Gastrocnemius medialis (tissue), 4 donors: ENCODE measurements at places on chromosomes 1 and 21. TPM values are rescaled to one million over a fixed set of nuclear protein-coding genes. Genes with fewer than 3 reads are reported as not detected.
A peak's percentile ranks its signal among the peaks of the same experiment; 100 is the strongest.

GNAT2 gene
- not detected for total RNA-seq

DNA sequence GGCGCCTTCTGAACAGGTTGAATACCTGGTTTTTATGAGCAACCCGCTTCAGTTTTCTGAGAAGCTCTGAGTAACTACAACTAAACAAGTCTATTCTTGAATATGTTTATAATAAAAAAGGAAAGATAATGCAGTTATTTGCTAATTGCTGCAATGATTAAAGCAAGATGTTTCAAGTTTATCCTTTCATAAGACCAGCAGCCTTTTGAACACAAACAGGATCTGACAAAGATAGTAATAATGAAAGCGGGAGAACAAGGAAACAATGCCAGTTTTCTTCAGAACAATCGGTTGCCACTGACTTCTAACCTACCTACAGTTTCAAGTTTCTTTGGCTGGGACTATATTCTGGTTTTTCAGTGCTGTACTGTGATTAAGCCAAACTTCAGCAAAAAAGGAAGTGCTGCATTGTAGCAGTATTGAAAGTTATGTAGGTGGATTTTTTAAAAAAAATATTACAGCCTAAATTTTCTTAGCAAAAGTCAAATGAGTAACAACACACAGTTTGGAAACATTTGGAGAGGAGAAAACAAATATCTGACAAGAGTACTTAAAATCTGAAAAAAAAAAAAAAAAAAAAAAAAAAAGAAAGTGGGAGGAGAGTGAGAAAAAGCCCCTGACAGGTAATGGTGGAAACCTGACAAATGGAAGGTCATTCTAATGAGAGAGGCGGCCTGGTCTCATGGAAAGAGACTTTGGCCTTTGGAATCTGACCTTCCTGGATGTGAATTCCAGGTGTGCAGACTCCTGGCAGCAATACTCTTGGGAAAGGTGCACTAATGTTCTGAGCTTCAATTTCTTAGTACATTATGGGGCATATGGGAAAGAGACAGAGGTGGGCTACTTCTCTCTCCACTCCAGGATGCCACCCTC is 11.4 kb downstream of the KCNJ15 start:
- no peak overlapping the region for H3K27ac ChIP-seq
- H3K36me3 ChIP-seq: no peaks in the 10 kb centered on the region
- DNase-seq: no peak
- H3K4me3 ChIP-seq: no peak overlapping the region
- no peaks in the 10 kb centered on the region for H3K4me1 ChIP-seq

GRCh38 chr1:197567442-197567841 is 207.8 kb downstream of the DENND1B start:
- H3K36me3 ChIP-seq: no peaks in the 10 kb centered on the region
- no peaks in the 10 kb centered on the region for H3K4me1 ChIP-seq
- no peaks in the 10 kb centered on the region for H3K27me3 ChIP-seq
- DNase-seq: no peak
- H3K27ac ChIP-seq: no peak overlapping the region

DNA sequence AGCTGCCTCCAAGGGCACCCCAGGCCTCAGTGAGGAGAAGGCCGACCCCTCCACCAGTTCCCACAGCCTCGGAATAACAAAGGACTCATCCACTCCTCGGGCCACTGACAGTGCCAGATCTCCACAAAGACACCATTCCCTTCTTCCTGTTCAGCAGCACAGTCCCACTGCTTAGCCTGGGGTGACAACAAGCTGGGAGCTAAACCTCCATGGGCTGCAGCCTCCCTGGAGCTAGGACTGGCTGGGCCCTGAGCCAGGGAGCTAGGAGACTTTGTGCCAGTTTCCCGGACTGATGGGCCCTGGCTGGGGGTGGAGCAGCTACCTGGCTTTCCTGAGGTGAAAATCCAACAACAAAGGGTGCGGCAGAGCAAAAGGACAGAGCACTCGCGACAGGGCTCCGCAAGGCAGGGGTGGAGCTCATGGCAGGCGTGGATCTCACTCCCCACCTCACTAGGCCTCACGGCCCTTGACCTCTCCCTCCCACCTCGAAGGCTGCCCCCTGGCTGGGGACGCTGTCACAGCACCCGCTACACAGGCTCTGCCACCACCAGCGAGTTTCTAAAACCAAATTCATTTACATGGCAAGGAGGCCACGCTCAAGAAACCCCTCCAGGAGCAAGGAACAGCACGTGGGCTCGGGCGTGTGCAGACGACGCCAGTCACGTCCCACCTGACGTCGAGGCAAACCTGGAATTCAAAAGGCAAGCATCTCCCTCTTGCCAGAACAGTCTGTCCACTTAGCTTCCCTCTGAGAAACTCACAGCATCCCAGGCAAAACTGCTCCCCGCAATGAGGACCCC is 13.8 kb downstream of the SLC35E2B start:
- no peaks in the 10 kb centered on the region for H3K27me3 ChIP-seq
- H3K4me1 ChIP-seq: peaks cover 7% of the 10 kb centered on the region
- H3K36me3 ChIP-seq: no peaks in the 10 kb centered on the region
- DNase-seq: no peak

PLXNA2 gene
- 12.4 TPM for total RNA-seq

DNA sequence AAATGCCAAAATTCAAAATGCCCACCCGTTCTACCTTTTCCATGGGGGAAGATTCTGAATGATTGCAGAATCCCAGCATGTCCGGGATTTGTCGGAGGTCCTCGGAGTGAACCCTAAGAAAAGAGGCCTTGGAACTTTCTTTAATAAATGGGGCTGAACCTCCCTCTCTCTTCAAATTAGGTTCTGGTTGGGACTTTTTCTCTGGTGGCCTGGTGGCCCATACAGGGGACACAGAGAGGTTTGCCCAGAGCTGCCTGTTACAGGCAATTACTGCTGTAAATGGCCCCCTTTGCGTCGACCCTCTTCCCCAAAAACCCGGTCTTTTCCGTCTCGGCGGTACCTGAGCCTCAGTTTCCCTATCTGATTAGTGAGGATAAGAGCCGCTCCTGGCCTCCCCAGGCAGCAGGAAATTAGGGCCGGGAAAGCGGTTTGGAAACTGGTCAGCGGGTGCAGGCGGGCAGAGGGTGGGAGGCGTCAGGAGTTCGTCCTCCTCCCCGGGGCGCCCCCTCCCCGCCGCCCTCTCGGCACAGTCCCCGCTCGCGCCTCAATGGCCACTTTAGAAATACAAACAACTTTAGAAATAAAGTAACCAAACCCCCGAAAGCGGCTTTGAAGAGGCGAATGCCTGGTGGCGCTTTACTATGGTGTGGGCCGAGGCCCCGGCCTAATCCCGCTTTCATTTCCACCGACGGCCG is 15.6 kb downstream of the PAX7 start:
- no peak overlapping the region for H3K27ac ChIP-seq
- peak overlapping the region; percentile 46 for H3K4me3 ChIP-seq
- H3K27me3 ChIP-seq: peaks cover 64% of the 10 kb centered on the region
- no peaks in the 10 kb centered on the region for H3K36me3 ChIP-seq

GRCh38 chr1:212215910-212216309 is 69.3 kb upstream of the PPP2R5A start:
- H3K4me1 ChIP-seq: no peaks in the 10 kb centered on the region
- no peaks in the 10 kb centered on the region for H3K36me3 ChIP-seq
- no peak overlapping the region for H3K4me3 ChIP-seq
- no peaks in the 10 kb centered on the region for H3K27me3 ChIP-seq
- no peak overlapping the region for H3K27ac ChIP-seq

RPTN gene
- total RNA-seq: not detected

DNA sequence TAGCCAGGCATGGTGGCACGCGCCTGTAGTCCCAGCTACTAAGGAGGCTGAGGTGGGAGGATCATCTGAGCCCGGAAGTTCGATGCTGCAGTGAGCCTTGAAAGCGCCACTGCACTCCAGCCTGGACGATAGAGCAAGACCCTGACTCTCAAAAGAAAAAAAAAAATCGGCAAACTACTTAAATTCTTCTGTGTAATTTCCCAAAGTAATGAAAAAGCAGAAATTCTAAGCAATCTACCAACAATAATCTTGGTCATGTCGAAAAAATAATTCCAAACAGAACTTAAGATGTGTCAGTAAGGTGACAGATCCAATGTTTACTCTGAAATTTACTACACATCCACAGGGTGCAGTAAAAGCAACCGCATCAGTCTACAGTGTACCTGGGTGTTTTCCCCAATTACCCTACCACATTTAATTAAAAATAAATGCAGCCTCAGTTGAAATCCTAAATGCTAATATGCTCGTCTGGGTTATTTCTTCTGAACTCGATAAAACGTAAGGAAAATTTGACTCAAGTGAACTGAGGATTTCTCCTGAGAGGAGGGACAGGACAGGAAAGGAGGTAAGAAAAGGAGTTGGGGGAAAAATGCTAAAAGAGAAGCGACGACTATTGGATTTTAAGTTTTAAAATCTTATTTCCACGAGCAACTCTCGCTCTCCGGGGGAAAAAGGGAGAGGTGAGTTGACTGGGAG is 801 bp downstream of the EPRS1 start:
- peak overlapping the region; percentile 87 for H3K27ac ChIP-seq
- H3K27me3 ChIP-seq: no peaks in the 10 kb centered on the region
- DNase-seq: no peak
- peaks cover 15% of the 10 kb centered on the region for H3K4me1 ChIP-seq
- H3K36me3 ChIP-seq: no peaks in the 10 kb centered on the region

DNA sequence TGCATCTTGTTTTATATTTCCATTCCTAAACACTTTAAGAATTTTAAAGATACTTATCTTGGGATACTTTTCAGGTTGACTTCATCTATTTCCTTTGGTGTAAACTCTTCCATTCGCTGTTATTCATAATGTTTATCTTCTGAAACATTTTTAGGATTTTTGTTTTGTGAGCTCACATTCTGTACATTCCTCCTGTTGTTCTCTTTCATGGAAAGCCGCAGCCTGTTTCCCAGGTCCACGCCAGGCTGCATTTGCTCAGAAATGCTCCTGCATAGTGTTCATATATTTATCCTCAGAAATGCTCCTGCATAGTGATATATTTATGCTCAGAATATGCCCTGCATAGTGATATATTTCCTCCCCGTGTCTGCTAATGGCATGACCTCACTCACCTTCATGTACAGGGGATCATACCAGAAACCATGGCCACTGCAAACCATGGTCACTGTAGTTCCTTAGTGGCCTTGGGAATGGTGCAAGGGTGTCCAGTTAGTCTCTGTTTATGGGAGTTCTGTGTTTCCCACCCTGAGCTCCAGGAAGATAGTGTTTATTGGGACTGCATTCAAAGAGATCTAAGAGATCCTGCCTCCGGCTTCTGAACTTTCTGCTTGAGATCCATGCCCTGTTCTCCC is 153.9 kb upstream of the GREM2 start:
- no peak overlapping the region for H3K4me3 ChIP-seq
- DNase-seq: no peak
- H3K4me1 ChIP-seq: no peaks in the 10 kb centered on the region
- H3K27ac ChIP-seq: no peak overlapping the region
- H3K27me3 ChIP-seq: no peaks in the 10 kb centered on the region

C1orf87 gene
- not detected for total RNA-seq

DNA sequence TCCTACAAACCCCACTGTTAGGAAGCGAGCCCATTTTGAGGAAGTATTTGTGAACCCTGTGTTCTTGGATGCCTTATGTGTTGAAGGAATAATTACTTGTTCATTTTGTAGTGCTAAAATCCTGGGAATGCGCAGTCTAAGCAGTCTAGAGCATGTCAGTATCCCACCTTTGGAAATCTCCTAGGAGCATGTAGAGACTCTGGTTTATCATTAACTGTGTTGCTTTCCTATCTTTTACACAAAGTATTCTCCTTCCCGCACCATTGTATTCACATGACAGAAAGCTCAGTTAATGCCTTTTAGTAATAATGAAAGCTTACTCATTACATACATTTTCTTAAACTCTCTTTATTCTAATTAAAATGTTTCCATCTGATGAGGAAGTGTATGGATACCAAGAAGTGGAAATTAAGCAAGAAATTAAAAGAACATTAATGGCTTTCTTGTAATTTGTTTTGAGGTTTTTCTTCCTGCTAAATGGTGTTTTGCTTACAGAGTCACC is 99.4 kb downstream of the CAMTA1 start:
- no peak overlapping the region for H3K4me3 ChIP-seq
- DNase-seq: no peak
- peaks cover 4% of the 10 kb centered on the region for H3K4me1 ChIP-seq
- no peaks in the 10 kb centered on the region for H3K27me3 ChIP-seq
- H3K27ac ChIP-seq: no peak overlapping the region

HUNK gene
- total RNA-seq: 0.13 TPM

NR5A2 gene
- total RNA-seq: 1.1 TPM

- no peaks in the 10 kb centered on the region for H3K4me1 ChIP-seq
- no peak overlapping the region for H3K27ac ChIP-seq
- H3K4me3 ChIP-seq: no peak overlapping the region
- no peaks in the 10 kb centered on the region for H3K36me3 ChIP-seq
- H3K27me3 ChIP-seq: no peaks in the 10 kb centered on the region
Observed at GRCh38 chr1:17340358-17340757, 31.6 kb upstream of the PADI6 start.

MRTO4 gene
- total RNA-seq: 19.2 TPM

DNA sequence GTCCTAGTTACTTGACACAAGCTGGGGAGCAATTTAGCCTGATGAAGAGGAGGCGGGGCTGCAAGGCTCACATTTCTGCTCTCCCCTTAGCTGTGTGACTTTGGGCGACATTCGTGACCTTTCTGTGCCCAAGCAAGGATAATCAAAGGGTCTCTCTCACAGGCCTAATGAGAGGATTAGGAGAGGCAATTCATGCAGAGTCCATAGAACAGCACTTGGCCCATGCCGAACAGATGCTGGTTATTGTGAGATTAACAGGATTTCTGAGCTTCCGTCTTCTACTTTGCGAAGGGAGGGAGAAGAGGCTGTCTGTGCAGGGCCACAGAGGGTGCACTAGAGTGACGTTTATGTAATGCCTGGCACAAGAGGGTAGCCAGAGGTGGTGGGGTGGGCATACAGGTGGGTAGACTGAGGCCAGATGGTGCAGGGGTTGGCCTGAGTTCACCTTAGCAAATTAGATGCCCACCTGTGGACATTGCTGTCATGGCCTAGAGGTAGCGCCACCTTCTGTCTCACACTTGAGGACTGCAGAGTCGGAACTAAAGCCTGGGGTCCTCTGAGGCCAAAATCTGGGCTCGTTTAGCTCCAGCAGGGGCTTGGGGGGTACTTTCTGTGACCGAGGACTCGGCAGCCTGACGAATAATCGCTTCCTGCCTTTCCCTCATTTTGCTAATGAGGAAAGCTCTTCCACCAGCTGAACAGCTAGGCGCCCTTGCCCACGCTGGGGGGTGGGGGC is 18.6 kb downstream of the ACTL8 start:
- no peaks in the 10 kb centered on the region for H3K4me1 ChIP-seq
- H3K36me3 ChIP-seq: no peaks in the 10 kb centered on the region
- no peak overlapping the region for H3K4me3 ChIP-seq
- H3K27ac ChIP-seq: no peak overlapping the region
- DNase-seq: no peak

GRCh38 chr1:24897263-24898151 is 32.6 kb downstream of the RUNX3 start:
- no peaks in the 10 kb centered on the region for H3K4me1 ChIP-seq
- no peak for DNase-seq
- no peaks in the 10 kb centered on the region for H3K36me3 ChIP-seq

GRCh38 chr1:52601519-52601918 is 652 bp upstream of the GPX7 start:
- peak overlapping the region; percentile 93 for H3K27ac ChIP-seq
- H3K36me3 ChIP-seq: no peaks in the 10 kb centered on the region
- peaks cover 27% of the 10 kb centered on the region for H3K4me1 ChIP-seq
- H3K4me3 ChIP-seq: peak overlapping the region; percentile 73

GRCh38 chr1:164802529-164803282 is 243.7 kb downstream of the PBX1 start:
- H3K27ac ChIP-seq: peak overlapping the region; percentile 64
- DNase-seq: no peak
- H3K36me3 ChIP-seq: no peaks in the 10 kb centered on the region
- H3K27me3 ChIP-seq: no peaks in the 10 kb centered on the region
- no peak overlapping the region for H3K4me3 ChIP-seq

- H3K4me3 ChIP-seq: no peak overlapping the region
- no peak for DNase-seq
- H3K27ac ChIP-seq: no peak overlapping the region
- no peaks in the 10 kb centered on the region for H3K27me3 ChIP-seq
- H3K36me3 ChIP-seq: no peaks in the 10 kb centered on the region
Observed at GRCh38 chr1:239311331-239311730, 75.0 kb upstream of the CHRM3 start.

FCAMR gene
- not detected for total RNA-seq
